Nucleus accumbens (tissue), 56 donors: ENCODE measurements at places on chromosomes 13 and 19.

GRCh38 chr19:44626048-44626624 lies 12.8 kb downstream of the IGSF23 start:
- DNase-seq, result no peak

DNA sequence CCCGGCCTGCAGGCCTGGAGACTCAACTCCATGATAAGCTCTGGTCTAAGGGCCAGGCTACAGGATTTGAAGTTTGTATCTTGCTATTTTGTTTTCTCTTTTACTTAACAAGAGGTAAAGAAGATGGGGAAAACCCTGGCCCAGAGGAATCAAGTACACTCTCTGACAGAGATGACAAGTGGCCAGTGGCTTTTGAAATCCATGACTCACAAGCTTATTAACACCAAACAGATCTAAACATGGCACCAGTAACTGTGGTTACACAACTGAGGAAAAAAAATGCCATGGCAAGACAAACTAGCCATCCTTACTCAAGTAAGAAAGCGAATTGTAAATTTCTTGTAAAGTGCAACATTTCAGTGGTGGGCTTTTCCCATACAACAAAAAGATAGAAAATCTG lies 72.6 kb upstream of the SERTM1 start:
- no peak for DNase-seq

DNA sequence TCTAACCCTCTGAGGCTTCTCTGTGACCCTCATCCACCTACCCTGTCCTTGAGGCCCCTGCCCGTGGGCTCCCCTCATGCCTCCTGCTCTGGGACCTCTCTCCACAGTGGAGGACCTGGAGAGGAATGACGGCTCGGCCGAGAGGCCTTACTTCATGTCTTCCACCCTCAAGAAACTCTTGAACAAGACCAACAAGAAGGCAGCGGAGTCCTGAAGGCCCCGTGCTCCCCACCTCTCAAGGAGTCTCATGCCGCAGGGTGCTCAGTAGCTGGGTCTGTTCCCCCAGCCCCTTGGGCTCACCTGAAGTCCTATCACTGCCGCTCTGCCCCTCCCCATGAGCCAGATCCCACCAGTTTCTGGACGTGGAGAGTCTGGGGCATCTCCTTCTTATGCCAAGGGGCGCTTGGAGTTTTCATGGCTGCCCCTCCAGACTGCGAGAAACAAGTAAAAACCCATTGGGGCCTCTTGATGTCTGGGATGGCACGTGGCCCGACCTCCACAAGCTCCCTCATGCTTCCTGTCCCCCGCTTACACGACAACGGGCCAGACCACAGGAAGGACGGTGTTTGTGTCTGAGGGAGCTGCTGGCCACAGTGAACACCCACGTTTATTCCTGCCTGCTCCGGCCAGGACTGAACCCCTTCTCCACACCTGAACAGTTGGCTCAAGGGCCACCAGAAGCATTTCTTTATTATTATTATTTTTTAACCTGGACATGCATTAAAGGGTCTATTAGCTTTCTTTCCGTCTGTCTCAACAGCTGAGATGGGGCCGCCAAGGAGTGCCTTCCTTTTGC lies 10.8 kb upstream of the ILF3 start:
- no peak for DNase-seq

DNA sequence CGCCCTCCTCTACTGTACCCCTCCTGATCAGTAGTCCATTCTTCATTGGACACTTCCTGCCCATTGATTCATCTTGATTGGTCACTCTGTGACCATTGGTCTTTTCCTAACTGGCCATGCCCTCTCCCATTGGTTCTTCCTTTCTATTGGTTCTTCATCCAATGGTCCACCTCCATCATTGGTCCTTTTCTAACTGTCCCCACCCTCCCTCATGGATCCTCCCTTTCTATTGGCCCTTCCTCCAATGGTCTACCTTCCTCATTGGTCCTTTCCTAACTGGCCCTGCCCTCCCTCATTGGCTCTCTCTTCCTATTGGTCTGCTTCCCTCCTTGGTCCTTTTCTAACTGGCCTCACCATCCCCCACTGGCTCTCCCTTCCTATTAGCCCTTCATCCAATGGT lies 7.1 kb downstream of the KLK6 start:
- DNase-seq, result no peak

DNA sequence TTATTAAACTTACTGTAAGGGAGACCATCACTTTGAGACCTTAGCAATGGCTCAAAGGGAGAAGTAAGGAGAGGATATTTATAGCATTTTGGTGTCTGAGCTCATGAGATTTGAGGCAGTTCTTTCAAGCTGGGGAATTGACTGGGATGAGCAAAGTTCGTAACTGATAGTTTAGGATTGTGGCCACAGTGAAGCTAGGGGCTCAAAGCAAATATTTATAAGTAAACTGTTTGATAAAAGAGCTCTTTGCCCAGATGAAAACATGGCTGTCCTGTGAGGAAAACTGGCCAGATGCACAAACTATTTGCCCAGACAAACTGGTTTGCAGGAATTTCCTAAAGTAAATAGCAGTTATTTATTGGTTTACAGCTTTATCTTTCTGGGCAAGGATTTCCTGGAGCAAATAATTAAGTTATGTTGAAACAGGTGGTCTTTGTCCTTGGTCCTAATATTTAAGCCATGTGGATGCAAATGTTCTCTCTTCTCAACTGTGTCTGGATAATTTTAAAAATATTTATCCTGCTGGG lies 59.7 kb upstream of the TMTC4 start:
- DNase-seq, result no peak

DNA sequence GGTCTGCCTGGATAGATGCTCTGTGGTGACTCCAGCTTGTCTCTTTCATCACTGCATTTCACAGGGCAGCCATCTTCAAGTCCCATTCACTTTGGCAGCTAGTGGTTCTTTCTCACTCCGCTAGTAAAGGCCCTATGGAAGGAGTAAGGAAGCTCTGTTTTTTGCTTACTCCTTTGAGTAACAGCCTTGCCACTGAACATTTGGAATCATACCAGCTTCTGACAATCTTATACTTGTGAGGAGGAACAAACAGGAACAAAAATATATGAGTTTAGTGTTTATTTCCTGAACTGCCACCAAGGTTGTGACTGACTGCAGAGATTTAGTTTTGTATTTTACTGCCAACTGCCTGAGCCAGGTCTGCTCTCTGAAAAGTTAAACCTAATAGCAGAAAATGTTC lies 38.7 kb downstream of the KCTD4 start:
- no peak for DNase-seq

DNA sequence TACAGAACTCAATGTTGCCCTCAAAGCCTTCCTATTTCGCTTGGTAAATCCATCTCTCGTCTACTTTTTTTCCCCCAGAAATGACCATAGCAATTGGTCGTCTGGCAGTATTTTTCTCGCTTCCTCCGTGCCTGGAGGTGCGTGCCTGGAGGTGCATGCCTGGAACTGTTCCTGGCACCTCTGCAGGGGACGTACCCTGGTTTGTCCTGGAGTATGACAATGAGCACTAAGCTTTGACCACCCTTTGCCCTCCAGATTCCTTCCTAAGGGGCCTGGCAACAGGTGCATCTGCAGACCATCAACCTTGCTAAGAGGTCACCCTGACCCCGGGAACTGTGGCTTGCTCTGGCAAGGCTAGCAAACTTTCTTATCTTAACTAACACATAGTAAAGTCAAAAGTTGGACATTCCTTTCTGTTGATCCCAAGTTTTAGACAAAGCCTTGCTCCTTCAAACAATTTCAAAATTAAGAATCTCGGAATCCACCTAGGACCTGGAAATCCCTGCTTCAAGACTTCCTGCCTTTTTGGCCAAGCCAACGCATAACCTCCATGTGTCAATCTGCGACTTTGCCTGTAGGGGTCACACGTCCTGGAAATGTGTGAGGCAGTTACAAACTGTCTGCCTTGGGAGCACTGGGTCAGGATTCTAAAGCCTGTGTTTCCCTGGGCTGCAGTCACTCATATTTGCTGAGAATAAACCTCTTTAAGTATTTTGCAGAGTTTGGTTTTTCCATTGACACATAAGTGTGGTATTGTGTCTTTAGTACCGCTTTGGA lies 28.8 kb upstream of the TUBGCP3 start:
- no peak for DNase-seq

DNA sequence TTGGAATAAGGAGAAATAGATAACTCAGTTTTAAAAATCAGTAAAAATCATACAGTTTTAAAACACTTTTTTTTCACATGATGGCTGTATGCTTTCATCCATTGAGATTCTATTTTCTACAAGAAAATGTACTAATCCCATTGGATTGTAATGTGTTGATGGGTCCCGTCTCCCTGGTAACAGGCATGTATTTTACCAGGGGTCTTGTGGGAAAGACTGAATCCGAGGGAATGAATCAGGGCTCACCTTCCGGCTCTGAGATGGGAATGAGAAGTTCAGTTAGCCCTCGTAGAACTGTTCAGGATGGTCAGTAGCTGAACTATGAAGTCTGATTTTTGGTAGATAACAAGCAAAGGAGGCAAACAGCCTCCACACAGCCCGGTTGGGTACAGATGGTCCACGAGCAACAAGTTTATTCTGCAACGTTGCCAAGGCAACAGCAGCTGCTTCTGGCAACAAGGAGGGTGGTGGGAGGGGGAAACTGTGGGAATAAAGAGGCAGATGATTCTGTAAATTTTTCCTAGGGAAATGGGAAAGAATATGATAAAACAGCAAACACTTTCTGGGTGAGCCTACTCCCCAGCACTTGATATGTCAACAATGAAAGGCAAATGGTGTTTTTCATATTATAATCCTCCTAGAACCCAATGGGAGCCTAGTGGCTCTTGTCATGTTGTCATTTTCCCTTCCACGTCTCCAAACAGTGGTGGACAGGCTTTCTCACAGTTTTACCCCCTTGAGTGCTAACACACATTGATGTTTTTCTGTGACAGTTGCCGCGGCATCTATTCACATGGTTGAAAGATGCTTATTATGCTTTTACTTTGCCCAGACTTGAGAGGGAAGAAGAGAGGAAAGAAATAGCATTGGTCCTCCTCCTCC lies 12.4 kb upstream of the SIAH3 start:
- DNase-seq, result peak; percentile 25

DNA sequence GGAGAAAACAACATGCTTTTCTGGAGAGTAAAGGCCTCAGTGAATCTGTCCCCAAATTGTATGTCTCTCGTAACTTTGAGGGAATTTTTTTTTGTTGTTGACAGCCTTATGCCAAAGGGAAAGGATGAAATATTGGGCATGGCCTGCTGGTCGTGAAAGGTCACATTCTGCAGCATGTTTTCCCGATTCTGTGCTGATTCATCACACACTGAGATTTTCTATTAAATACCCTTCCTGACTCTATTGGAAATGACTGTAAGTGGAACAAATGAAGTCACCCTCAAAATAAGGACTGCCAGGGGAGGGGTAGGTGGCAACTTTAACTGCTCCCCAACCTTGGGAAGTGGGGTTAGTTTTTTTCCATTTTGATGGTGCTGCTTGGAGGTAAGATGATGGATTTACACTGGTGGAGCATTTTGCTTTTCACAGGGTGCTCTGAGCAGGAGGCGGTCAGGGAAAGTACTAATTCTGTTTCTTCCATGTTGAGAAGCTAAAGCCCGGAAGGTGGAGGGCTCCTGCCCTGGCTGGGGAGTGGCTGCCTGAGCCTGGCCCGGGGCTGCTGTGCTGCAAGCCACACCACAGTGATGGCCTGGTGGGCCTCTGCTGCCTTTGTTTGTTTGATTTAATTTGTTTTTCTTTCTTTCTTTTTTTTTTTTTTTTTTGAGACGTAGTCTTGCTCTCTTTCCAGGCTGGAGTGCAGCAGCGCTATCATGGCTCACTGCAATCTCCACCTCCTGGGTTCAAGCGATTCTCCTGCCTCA lies 116.8 kb upstream of the SPATA13 start:
- DNase-seq, result no peak

- DNase-seq, result no peak
Observed at GRCh38 chr19:5686326-5686646, 3.8 kb upstream of the RPL36 start.

- DNase-seq, result peak; percentile 72
Observed at GRCh38 chr13:80341756-80342370, 937 bp upstream of the SPRY2 start.

DNA sequence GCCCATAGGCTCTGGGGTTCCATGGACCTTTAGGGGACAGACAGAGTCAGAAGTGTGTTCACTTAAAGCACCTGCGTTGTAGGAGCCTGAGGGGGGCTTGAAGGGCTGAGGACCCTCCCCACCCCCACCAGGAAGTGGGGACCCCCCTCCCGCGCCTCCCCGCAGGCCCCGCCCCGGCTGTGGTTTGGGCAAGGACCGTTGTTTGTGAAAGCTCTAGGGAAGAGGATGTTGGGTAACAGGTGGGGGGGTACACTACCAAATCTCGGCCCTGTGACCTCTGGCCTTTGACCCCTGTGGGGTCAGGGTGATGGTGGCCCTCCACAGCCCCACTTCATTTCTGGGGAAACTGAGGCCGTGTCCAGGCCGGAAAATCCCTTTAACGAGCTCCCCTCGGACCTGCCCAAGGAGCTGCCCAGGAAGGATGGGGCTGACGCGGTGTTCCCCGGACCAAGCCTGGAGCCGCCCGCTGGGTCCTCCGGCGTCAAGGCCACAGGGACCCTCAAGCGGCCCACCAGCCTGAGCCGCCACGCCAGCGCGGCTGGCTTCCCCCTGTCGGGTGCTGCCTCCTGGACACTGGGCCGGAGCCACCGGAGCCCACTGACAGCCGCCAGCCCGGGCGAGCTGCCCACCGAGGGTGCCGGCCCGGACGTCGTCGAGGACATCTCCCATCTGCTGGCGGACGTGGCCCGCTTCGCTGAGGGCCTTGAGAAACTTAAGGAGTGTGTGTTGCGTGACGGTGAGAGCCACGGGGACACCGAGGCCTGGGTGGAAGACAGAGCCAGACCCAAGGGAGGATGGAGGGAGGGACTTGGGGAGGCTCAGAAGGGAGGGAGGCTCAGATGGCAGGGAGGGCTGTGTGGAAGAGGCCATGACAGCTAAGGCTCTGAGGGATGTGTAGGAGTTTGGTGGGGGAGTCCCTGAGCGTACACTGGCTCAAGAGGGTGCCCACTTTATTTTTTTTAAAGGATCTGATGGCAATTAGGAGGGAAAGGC lies 1.3 kb downstream of the ARHGAP45 start:
- no peak for DNase-seq

DNA sequence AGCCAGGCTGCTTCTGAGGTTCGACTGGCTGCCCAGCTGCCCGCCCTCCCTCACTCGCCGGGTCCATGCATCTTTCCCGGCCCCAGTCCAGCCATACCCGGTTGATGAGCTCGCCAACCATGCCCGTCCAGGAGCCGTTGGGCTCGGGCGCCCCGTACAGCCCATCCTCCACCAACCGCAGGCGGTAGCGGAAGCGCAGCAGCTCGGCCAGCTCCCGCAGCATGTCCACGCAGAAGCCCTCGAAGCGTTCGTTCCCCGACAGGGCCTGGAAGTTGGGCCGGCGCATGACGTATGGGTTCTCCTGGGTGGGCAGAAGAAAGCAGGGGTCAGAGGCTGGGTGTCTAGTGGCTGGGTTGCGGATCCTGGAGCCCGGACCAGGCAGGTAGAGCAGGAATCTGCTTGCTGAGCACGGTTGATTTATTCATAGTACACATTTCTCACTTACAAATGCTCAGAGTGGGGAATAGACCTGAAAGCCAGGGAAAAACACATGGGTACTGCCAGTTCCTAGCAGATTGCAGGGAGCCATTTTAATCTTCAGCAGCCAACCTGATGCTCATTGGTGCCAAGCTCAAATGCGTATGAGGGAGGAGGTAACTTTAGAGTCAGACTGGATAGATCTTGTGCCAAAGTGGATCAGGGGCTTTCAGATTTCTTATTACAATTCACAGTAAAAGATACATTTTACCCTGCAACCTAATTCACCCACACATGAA lies 27.4 kb downstream of the GRIK5 start:
- no peak for DNase-seq

GRCh38 chr13:68690567-68690966 lies 1417.1 kb upstream of the ATXN8OS start:
- no peak for DNase-seq

- no peak for DNase-seq
Observed at GRCh38 chr13:101523154-101524131, 71.0 kb downstream of the ITGBL1 start.
